Activated CD8-positive, alpha-beta memory T cell treated with anti-CD3 and anti-CD28 coated beads for 48 hours (primary cell): ENCODE measurements at places on chromosomes 2 and 18.

GRCh38 chr18:75208155-75208835 lies 644 bp downstream of the PTGR3 start:
- no peak for DNase-seq

- no peak for DNase-seq
These were observed 50.2 kb downstream of the SPP2 start for GRCh38 chr2:234100686-234101085.

- no peak for DNase-seq
These were observed 664 bp downstream of the CAMKMT start for GRCh38 chr2:44362207-44363015.

DNA sequence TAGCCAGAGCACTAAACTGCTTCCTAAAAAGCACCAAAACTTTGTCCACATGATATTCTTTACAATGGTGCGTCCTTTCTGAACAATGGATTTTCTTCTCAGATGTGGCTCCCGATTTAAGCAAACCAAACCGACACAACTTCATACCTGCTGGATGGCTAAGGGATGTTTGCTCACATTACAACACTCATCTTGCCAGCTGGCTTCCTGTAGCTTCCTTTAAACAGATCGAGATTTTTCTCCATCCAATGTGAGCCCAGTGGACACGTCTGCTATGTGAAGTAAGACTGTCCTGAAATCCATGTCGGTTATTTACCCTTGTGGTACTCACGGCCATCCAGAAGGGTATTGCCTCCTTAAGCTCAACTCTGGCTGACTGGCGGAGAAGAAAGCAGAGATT lies 126.5 kb downstream of the MAPK4 start:
- no peak for DNase-seq

DNA sequence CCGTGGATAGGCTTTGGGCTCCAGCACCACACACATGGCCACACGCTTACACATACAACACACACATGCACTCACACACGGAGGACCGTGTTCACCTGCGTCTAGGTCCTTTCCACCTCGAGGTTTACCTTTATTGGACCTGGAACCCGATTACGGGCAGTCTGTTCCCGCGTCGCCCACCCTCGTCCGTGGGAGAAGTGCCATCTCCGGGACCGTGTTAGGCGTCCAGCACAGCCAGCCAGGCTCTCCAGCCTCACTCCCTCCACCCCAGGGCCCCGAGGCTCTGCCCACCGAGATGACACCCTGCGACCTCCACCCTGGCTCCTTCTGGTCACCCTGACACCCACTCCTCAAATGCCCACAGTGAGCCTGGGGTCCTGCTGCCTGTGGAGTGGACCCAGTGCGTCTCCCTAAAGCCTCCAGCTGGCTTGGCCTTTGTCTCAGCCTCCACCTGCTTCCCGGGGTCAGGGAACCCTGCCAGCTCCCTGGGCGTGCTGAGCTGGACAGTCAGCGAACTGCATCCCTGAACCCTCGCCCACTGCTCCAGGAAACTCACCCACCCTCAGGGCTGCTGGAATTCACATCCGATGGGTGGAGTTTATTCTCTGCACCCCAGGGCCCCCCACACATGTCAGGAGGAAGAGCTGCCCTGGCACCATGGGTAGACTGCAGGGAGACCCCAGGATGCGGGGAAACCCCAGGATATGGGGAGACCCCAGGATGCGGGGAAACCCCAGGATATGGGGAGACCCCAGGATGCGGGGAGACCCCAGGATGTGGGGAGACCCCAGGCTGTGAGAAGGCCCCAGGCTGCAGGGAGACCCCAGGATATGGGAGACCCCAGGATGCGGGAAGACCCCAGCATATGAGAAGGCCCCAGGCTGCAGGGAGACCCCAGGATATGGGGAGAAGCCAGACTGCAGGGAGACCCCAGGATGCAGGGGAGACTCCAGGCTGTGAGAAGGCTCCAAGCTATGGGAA lies 33.0 kb downstream of the ADI1 start:
- DNase-seq = no peak

DNA sequence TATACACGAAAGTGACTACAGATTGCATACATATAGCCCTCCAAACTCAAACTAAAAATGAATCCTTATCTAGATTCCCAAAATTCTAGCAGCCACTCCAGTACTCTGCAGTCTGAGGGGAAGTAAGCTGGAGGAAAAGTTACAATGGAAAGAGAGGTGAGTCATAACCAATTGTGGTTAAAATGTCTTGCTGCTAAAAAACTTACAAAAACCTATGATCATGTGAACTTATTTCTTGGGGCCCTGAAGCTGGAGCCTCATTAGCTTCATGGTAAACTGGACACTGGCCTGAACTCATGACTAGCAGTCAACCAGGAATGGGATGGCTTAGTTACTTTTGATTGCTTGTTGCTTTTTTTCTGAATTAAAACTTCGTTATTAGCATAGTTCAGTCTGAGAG lies 175.9 kb downstream of the SLC4A3 start:
- no peak for DNase-seq
